ENCODE measurements at places on chromosomes 7 and 10. TPM values are rescaled to one million over a fixed set of nuclear protein-coding genes. Genes with fewer than 3 reads are reported as not detected.

ITIH5 gene
- 14.4 TPM for total RNA-seq

IGF2BP3 gene
- total RNA-seq, result 0.98 TPM

AKR1C4 gene
- not detected for total RNA-seq

- H3K4me3 ChIP-seq, result no peak overlapping the region
- no peaks in the 10 kb centered on the region for H3K36me3 ChIP-seq
- no peaks in the 10 kb centered on the region for H3K27me3 ChIP-seq
- H3K27ac ChIP-seq, result no peak overlapping the region
Measured at GRCh38 chr10:76398043-76398710, 966.8 kb downstream of the LRMDA start.

- no peaks in the 10 kb centered on the region for H3K36me3 ChIP-seq
- H3K27me3 ChIP-seq, result no peaks in the 10 kb centered on the region
- no peak overlapping the region for H3K27ac ChIP-seq
- no peak for DNase-seq
Measured at GRCh38 chr10:118669835-118670234, 74.4 kb upstream of the PRLHR start.

DNA sequence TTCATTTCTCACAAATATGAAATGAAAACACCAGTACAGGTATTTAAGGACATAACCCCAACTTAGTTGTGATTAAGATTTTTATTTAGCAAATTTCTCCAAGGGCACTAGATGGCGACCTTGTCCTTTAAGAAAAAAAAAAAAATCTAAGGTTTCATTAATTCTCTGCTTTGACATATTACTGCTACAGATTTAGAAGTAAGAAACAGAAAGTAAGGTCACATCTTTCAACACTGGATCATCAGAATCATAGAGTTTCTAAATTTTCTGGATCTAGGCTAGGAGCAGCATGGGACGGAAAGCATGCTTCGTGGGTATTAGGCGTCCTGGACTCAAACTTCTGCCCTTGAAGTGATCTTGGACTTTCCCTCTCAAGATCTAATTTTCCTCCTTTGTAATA is 85.5 kb upstream of the PRKG1 start:
- no peak for DNase-seq
- H3K27me3 ChIP-seq, result no peaks in the 10 kb centered on the region
- H3K4me3 ChIP-seq, result no peak overlapping the region
- H3K4me1 ChIP-seq, result peaks cover 8% of the 10 kb centered on the region
- no peak overlapping the region for H3K27ac ChIP-seq

DNA sequence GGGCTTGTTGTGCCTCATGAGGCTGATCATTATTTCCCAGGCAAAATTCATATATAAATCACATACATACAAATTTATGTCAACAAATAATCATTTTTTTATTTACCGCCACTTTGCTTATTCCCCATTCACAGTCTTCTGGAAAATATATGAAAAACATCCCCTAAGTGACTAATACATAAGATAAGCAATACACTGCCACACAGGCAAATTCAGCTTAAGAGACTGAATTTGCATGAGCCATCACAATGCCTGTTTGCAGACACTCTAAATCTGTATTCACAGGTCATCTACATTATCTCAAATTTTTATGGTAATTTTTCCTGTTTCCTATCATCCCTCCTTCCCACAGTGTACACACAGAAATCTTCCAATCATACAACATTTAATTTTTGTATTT is 13.2 kb downstream of the OSBPL3 start:
- H3K4me3 ChIP-seq, result no peak overlapping the region
- peak overlapping the region; percentile 18 for H3K27ac ChIP-seq
- peaks cover 6% of the 10 kb centered on the region for H3K4me1 ChIP-seq

- H3K27ac ChIP-seq, result no peak overlapping the region
- H3K27me3 ChIP-seq, result no peaks in the 10 kb centered on the region
- peaks cover 23% of the 10 kb centered on the region for H3K4me1 ChIP-seq
- H3K4me3 ChIP-seq, result peak overlapping the region; percentile 41
- no peaks in the 10 kb centered on the region for H3K36me3 ChIP-seq
- DNase-seq, result no peak
Measured at GRCh38 chr7:97006055-97006815, 882 bp downstream of the DLX6 start.

GRCh38 chr7:45698303-45699014 is 124.3 kb downstream of the ADCY1 start:
- H3K27me3 ChIP-seq, result no peaks in the 10 kb centered on the region
- H3K4me3 ChIP-seq, result no peak overlapping the region

GRCh38 chr7:134845461-134845860 is 66.0 kb downstream of the CALD1 start:
- H3K27ac ChIP-seq, result no peak overlapping the region
- no peaks in the 10 kb centered on the region for H3K4me1 ChIP-seq
- H3K27me3 ChIP-seq, result no peaks in the 10 kb centered on the region
- no peak overlapping the region for H3K4me3 ChIP-seq
- no peaks in the 10 kb centered on the region for H3K36me3 ChIP-seq

DNA sequence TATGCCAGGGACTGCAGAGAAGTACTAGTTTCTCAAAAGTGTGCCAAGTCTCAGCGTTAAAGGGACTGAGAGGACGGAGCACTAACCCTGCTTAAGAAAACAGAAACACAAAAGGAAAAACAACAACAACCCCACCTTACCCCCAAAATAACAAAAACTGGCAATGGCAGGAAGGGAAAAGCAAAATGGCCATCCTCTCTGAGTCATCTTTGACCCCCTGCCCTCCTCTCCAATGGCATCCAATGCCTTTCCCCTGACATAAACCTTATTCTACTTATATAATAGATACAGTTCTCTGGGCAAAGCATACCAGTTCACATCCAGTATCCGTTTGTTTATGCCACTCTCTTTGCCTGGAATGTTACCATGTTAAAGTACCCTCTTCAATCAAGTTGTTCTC is 1.6 kb downstream of the POLR1F start:
- no peaks in the 10 kb centered on the region for H3K27me3 ChIP-seq
- H3K36me3 ChIP-seq, result no peaks in the 10 kb centered on the region

DNA sequence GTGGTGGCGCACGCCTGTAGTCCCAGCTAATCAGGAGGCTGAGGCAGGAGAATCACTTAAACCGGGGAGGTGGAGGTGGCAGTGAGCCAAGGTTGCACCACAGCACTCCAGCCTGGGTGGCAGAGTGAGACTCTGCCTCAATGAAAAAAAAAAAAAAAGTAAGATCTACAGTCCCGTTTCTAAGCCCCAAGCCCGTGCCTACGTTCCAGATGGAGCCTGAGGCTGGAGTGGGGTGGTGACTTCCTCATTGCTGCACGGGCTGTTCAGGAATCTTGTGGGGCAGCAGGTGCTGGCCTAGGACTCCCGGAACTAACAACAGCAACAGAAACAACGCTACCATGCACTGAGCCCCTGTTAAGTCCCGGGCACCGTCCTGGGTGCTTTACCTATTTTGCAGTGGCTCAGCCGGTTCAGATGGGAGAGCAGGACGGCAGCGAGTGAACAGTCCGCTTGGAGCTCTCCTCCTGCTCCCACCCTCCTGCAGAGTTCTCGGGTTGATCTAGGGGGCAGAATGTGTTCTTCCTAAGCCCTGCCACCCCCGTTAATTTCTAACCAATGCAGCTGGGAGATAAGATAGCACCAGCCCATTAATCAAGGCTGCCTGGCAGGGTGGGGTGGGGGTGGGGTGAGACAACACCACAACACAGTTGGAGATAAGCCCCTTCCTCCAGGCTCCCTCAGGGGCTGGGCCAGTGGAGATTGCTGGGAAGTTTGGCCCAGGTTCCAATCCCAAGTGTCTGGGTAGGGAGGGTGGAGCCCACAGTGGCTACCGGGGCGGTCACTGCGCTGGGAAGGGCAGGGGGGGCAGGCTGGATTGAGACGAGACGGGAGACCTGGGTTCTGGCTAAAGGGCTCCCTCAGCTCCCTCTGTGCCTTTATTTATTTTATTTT is 17.0 kb upstream of the SFRP5 start:
- peak; percentile 83 for DNase-seq
- H3K27ac ChIP-seq, result peak overlapping the region; percentile 87
- no peaks in the 10 kb centered on the region for H3K36me3 ChIP-seq

GRCh38 chr10:30439931-30440330 is 5.9 kb downstream of the MAP3K8 start:
- H3K27ac ChIP-seq, result no peak overlapping the region
- DNase-seq, result no peak
- H3K4me3 ChIP-seq, result no peak overlapping the region
- H3K4me1 ChIP-seq, result peaks cover 73% of the 10 kb centered on the region
- peaks cover 76% of the 10 kb centered on the region for H3K36me3 ChIP-seq

- no peaks in the 10 kb centered on the region for H3K36me3 ChIP-seq
- H3K27ac ChIP-seq, result no peak overlapping the region
- peak; percentile 15 for DNase-seq
- no peaks in the 10 kb centered on the region for H3K27me3 ChIP-seq
- H3K4me3 ChIP-seq, result no peak overlapping the region
Measured at GRCh38 chr7:157715071-157715937, 378.5 kb downstream of the DNAJB6 start.

DNA sequence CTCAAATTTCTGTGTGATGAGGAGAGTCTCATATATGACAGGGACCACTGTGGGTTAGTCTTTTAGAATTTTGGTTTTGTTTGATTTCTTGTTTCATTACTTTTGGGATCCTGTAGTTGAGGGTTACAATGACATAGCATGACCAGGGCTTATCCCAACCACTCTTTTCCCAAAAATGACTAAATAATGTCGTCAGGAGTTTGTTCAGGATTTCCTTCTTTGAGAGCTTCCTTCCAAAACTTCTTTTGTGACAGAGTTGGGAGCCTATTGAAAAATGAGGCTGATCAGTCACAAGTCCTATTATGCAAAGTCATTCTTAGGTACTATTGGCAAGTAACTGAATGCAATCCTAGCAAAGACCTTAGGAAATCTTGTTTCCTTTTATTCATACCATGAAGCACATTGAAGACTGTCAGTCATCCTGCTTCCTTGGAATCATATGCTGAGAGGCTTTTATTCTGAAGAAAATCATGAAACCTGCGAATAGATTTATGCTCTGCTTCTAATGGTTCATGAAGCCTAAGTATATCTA is 498.3 kb downstream of the LRMDA start:
- H3K27ac ChIP-seq, result no peak overlapping the region
- no peak for DNase-seq
- no peaks in the 10 kb centered on the region for H3K4me1 ChIP-seq

DNA sequence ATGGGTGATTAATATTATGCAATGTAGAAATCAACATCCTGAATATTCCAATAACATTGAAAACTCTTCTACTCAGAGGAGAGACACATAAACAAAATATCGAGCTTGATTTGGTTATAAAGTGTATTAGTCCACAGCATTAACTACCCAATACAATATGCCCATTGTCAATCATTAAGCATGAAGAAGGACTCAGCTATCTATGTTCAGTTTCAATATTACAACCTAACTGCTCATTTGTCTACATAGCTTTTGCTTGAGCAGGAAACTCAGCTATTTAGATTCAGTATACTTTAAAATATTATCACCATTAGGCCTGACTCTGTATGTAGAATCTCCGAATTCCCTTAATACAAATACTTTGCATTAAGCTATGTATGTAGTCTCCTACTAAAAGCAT is 262.6 kb downstream of the SEMA3A start:
- H3K4me1 ChIP-seq, result no peaks in the 10 kb centered on the region
- H3K36me3 ChIP-seq, result no peaks in the 10 kb centered on the region
- H3K4me3 ChIP-seq, result no peak overlapping the region
- H3K27me3 ChIP-seq, result no peaks in the 10 kb centered on the region
- DNase-seq, result no peak

DNA sequence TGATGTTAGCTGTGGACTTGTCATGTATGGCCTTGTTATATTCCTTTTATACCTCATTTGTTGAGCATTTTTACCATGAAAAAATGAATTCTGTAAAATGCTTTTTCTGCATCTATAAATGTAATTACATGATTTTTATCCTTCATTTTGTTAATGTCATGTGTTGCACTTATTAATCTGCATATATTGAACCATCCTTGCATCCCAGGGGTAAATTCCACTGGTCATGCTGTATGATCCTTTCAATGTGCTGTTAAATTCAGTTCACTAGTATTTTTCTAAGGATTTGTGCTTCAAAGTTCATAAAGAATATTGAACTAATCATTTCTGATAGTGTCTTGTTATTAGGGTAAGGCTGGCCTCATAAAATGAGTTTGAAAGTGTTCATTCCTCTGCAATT is 31.9 kb upstream of the AHR start:
- no peaks in the 10 kb centered on the region for H3K27me3 ChIP-seq
- no peaks in the 10 kb centered on the region for H3K36me3 ChIP-seq
- H3K4me3 ChIP-seq, result no peak overlapping the region
- no peaks in the 10 kb centered on the region for H3K4me1 ChIP-seq

DNA sequence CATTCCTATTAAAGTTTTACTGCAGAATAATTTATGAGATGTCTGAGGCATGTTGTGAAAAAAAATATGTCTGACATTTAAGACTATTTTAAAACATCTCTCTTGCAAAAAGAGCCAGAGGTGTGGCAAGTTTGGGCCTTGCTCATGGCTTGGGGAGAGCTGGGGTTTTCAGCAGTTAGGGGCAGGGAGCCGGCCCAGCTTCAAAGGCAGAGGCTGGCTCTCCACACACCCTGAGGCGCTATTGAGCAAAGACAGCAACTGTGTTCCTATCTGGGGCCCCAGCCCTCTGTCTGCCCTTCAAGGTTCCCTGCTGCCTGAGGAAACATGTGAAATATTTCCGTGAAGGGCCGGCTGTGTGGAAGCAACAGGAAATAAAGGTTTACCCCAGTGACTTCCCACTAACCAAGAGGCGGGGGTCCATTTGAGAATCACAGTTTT is 94.0 kb downstream of the SORBS1 start:
- no peak overlapping the region for H3K4me3 ChIP-seq
- peaks cover 55% of the 10 kb centered on the region for H3K4me1 ChIP-seq
- H3K27me3 ChIP-seq, result no peaks in the 10 kb centered on the region

DNA sequence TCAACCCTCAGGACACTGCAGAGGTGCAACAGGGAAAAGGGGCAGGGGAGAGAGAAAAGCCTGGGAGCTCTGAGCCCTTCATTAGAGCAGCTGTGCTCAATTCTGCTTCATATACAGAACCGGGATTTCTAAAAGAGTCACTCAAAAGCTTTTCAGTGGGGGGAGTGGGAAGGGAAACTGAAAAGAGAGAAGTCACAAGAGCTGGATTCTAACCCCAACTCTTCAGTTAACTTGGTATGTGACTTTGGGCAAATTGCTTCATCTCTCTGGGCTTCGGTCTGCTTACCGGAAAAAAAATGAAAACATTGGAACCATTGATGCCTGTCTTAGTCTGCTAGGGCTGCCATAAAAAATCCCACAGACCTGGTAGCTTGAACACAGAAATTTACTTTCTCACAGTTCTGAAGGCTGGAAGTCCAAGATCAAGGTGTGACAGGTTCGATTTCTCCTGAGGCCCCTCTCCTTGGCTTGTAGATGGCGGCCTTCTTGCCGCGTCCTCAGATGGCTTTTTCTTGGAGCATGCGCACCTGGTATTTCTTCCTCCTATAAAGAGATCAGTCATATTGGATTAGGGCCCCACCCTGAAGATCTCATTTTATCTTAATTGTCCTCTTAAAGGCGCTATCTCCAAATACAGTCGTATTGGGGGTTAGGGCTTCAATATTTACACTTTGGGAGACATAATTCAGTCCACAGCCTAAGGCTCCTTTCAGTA is 118.3 kb upstream of the KMT2E start:
- no peak overlapping the region for H3K4me3 ChIP-seq
- H3K36me3 ChIP-seq, result no peaks in the 10 kb centered on the region
- no peaks in the 10 kb centered on the region for H3K27me3 ChIP-seq
- no peak for DNase-seq
- no peak overlapping the region for H3K27ac ChIP-seq

All from upper lobe of left lung (tissue), 6 donors.